Pulmonary artery endothelial cell (primary cell): ENCODE measurements at places on chromosomes 12 and 14. TPM values are rescaled to one million over a fixed set of nuclear protein-coding genes. Genes with fewer than 3 reads are reported as not detected.

DNA sequence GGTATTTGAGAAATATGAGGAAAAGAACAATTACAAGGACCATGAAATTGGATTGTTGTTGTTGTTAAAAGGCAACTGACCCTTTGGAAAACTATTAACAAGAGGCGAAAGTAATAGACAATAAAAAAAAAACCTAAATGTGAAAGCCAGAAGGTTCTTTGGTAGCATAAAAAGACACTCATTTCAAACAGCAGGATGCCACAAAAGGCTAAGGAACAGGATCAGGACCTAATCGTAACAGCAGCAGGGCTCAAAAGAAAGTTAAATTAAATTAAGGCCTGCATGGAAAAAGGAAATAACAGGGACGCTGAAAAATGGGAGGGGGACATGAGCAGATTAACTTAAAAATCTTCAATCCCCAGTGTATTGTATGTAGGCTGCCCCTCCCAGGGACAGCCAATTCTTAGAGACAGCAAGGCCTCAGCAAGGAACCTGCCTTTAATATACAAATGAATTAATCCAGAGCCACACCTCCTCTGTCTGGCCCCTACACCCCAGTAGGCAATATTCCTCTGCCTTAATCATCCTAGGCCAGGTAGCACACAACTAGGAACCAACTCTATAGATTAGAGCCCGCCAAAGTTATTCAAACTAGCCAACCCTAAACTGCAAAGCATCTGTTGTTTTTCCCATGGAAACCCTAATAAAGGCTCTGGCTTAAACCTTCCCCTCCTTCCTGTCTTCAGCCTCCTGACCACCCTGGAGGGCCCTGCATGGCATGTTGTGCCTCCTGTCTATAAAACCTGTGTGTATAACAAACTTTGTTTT lies 28.4 kb upstream of the AP4S1 start:
- DNase-seq: no peak

GRCh38 chr14:90534838-90535555 lies 138.2 kb downstream of the CALM1 start:
- DNase-seq: no peak

The SPPL3 gene
- 3.8 and 5.1 TPM in 2 replicates for total RNA-seq

DNA sequence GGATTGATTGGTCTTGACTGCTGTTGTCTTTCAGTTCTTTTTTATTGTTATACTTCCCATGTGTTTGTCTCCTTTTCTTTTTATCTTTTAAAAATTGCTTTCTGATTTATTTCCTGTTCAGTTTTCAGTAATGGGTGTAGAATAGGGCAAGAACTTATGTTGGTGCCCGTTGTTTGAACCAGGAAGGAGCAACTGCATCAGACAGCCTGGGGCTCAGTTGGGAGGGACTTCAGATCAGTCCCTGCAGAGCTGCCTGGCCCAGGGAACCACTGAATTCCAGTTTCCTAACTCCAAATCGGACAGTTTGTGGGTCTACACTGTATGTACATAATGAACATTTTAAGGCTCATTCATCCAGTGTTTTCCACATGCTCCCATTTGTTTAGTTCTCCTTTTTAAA lies 64.9 kb downstream of the FBXO34 start:
- DNase-seq: peak; percentile 7

GRCh38 chr12:27560126-27560525 lies 36.1 kb downstream of the PPFIBP1 start:
- DNase-seq: no peak

The SERPINA9 gene
- not detected in 2 replicates for total RNA-seq

GRCh38 chr14:96217376-96217913 lies 12.8 kb downstream of the BDKRB2 start:
- DNase-seq: no peak

The SLC17A8 gene
- total RNA-seq: not detected in 2 replicates

GRCh38 chr12:122282061-122282460 lies 15.8 kb upstream of the VPS33A start:
- no peak for DNase-seq

DNA sequence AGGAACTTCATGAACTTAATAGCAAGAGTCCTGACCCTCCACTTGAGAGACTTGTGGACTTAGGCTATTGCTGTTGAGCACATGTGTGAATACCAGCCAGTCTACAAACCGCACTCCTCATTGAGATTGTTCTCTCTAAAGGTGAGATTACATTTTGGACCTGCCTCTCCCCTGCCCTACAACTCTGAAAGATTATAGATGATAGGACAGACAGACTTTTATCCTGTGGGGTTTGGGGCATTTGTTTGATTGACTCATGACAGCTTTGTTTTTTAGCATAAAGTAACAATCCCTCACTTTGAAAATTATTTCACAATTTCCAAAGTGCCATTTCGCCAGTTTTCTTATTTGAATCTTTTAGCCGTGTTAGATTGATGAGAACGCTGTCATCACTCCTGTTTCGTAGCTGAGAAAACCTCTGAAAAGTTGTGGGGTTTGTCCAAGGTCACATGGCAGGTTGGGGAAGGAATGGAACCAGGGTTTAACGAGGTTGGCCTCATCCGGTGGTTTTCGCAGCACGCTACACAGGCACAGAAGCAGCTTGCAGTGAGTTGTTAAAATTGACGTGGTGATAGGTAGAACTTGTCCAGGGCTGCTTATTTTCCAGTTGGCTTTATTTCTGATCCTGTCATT lies 836 bp downstream of the EVL start:
- DNase-seq: no peak
